CD4-positive, alpha-beta T cell treated with Interleukin-4 for 4 hours (primary cell): ENCODE measurements at places on chromosomes 6 and 20.
A peak's percentile ranks its signal among the peaks of the same experiment; 100 is the strongest.

DNA sequence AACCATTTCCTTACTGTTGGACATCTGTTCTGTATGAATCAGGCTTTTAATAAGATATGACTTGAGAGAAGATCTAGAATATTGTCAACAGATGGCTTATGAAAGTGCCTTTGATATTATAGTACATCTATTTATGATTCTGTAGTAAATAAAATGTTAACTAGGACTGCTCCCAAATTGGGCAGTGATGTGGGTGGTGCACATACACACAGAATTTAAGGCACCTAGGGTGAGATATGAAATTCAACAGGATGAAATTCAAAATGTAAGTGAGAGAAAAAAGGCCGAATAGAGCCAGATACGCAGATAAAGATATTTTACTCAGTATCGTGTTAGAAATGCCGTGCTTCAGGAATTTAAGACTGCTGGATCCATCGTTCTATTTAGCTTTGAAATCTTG lies 26.3 kb downstream of the FAM50B start:
- DNase-seq: no peak

GRCh38 chr6:142737368-142738034 lies 207.5 kb downstream of the HIVEP2 start:
- no peak for DNase-seq

DNA sequence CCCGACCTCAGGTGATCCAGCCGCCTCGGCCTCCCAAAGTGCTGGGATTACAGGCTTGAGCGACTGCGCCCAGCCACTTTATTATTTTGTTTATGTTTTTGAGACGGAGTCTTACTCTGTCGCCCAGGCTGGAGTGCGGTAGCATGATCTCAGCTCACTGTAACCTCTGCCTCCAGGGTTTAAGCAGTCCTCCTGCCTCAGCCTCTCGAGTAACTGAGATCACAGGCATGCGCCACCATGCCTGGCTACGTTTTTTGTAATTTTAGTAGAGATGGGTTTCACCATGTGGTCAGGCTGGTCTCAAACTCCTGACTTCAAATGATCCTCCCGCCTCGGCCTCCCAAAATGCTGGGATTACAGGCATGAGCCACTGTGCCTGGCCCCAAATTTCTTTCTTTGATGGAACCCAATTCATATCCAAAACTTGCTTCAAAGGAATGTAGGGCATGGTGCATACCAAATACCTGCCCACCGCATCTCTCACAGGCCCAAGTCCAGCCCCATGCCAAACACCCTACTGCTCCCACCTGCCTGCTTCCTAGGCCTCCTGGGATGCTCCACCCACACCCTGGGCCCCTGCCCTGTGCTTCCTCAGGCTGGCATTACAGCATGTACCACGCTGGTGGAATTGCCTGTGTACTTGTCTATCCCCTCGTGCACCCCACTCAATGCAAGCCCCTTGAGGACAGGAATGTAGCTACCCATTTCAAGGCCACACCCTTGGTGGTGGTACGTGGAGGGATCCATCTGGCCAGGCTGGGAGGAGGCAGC lies 4.9 kb upstream of the HMGA1 start:
- no peak for DNase-seq

GRCh38 chr6:79833264-79833963 lies 113.9 kb downstream of the ELOVL4 start:
- DNase-seq: no peak

- DNase-seq: no peak
Measured at GRCh38 chr20:36468149-36469000, 72.9 kb upstream of the MYL9 start.

GRCh38 chr6:98797217-98797994 lies 37.0 kb upstream of the POU3F2 start:
- DNase-seq: no peak

DNA sequence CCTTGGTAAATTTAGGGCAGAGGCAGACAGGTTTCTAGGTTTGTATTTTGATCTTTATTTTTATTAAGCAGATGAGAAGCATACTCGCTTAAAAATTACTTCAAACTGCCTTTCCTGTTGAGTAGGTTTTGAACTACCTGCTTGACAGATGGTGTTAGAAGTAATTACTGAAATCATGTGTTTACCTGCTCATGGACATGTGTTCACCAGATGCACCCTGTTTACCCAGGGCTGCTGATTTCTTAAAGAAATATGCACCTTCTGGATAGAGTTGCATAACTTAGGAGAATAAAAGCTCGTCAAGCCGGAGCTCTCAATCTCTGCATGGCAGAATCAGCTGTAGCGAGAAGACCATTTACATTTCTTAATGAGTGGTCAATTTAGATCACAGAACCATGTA lies 165.1 kb downstream of the CDKAL1 start:
- DNase-seq: no peak

DNA sequence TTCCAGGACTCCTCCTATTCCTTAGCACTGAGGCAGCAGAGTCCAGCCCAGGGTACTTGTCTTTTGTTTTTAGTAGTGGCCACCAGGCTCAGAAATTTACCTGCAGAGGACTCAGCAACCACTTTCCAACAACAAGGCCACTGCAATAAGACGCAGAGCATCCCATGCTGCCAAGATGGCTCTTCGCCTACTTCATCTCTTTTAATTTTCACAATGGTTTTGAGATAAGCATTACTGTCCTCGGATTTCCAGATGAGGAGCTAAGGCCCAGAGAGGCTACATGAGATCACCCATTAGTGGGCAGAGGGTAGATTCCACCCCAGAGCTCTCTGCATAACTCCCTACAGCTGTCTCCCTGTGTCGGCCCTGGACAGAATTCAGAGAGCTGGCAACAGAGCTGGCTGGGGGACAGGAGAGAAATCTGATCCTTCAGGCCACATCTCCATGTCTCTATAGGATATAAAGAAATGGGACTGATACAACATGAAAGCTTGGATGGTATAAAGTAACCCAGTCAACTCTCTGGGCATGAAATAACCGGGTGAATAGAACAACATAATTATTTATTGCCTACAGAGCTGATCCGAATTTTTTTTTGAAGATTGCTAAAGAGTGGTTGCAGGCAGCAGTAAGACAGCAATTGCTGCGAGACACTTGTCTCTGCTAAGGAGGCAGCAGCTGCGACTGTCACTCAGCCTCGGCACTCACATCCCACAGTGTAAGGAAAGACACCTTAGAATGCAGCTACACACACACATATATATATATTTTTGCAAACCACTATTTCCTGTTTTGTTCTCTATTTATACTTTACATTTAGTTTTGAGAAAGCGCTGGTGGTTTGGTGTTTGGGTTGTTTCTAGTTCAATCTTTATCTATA lies 37.2 kb downstream of the SCML4 start:
- peak; percentile 78 for DNase-seq

DNA sequence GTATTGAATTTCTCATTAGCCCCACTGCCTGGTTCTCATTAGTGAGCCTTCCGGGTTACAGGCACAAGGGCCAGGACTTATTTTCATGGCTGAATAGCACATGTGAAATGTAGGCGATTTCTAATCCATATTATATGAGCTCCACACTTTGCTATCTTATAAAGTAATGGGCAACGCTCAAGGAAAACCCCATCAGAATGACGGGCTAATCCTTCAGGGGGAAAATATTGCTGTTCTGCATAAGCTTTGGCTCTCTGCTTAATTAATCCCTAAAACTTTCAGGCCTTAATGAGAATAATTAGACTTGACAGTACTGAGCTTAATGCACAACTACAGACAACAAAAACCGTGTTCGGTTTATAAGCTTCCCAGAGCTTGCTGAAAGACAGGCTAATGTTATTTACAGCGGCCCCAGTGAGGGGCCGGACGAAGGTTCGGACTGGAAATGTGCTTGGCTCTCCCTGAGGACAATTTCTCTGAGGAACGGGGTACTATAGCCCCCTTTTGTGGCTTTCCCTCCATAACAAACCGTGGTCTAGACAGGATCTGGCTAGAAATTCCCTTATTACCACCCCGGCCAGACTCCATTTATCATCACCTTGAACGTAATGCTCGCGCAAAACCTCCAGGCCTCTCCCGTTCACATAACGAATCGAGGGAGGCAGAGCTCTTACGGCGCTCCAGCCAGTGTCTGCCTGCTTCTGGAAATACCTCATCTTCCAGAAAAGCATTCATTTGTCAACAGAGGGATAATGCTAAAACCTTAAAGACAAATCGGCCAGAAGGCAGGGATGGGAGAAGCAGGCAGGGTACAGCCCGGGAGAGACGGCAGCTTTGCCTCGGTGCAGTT lies 164.5 kb downstream of the CD83 start:
- no peak for DNase-seq

DNA sequence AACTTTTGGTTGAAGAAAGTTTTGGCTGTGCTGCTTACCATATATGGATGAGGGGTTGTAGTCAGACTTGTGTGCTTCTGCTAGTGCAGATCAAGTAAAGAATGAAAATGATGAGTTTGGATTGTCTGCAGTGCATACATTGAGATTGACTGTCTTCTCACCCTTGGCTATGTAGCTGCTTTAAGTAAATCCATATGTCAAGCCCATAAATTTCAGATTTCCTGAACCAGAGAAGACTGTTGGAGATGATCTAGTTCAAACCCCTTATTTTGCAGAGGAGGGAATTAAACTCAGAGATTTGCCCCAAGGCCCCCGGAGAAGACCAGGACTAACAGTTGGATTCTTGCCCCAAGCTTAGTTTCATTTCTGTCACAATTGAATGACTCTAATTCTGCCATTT lies 67.2 kb downstream of the PKIB start:
- DNase-seq: no peak

DNA sequence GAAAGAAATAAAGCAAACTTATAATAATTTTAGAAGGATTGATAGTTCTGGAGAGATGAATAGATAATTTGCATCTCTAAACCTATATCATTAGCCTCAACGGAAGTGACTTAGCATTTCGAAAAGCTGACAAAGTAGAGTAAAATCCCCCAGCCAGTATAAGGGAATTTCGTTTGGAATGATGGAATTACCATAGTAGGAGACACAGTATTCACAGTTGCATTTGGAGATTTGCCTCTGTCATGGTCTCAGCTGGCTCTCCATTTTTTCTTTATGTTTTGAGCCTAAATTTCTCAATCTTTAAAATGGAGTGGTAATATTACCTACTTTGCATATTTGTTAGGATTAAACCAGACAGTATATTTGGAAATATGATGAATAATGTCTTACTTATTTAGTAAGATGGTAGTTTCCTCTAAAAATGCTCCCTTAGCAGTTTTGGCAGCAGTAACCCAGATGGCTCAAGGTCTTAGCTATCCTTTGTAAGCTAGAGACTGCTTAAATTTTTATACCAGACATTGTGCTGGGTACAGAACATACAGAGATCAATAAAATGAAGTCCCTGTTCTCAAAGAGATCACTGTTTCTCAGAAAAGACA lies 58.2 kb downstream of the SMAP1 start:
- no peak for DNase-seq

DNA sequence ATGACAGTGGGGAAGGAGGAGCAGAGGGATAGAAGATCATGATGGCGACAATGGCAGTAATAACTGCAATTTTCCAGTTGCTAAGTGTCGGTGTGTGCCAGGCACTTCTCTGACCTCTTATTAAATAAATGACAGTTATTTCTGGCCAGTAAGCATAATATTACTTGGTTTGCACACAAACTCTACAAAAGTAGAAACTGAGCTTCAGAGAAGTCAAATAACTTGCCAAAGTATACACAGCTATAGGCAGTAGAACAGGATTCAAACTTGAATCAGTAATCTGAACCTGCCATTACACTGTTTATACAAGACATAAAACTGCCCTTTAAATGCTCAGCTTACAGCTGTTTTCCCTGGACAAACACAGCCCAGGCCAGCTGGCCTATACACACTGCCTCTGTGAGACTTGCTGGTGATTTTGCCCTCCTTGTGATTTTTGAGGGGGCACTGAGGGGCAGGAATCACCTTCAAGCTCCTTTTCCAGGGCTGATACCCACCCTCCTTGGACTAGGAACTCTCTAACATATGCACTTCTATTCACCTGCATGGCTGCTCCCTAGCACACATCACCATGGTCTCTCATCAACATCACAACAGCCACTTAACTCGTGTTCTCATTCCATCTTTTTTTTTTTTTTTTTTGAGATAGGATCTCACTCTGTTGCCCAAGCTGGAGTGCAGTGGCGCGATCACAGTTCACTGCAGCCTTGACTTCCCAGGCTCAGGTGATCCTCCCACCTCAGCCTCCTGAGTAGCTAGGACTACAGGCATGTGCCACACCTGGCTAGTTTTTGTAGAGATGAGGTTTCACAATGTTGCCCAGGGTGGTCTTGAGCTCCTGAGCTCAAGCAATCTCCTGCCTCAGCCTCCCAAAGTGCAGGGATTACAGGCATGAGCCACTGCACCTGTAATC lies 63.6 kb downstream of the SLC23A2 start:
- no peak for DNase-seq
